NCI-H1105 (cell line): ENCODE measurements at places on chromosomes 13 and 19.

DNA sequence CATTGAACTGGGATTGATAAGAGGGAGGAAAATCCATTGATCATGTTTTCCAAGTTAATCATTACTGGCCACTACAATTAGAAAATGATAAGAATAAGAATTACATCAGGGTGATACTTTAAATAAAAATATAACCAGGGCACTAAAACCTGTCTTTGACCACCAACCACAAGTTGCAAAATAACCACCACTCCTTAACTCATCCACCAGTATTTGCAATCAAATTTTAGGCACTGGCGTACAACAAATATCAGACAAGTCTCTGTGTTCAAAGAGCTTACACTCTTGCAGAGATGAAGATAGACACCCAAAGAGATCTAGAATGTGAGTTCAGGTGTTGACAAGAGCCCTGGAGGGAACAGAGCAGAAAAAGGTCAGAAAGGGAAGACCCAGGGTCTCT, 514 bp downstream of the CEACAM3 start:
- no peak for DNase-seq

DNA sequence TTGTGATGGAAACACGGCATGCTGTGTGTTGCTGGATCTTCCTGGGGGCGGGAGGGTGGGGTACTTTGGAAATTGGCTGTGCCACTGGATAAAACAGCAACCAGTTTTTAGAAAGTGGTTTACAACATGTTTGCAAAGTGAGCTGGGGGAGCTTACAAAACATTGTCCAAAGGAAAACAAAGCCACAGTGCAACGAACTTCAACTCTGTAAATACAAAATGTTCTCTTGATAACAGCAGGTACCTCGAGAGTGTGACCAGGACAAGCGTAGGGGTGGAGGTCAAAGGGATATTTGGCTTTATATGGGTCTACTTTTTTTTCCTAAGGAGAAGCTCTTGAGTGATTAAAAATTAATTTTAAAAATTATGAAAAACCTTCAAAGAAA, 2.5 kb downstream of the IGSF23 start:
- DNase-seq: no peak

- DNase-seq: peak; percentile 46
Measured at GRCh38 chr19:12090807-12091206, 26.3 kb downstream of the ZNF844 start.

GRCh38 chr19:33704271-33704670, 82.5 kb downstream of the CHST8 start:
- DNase-seq: no peak

DNA sequence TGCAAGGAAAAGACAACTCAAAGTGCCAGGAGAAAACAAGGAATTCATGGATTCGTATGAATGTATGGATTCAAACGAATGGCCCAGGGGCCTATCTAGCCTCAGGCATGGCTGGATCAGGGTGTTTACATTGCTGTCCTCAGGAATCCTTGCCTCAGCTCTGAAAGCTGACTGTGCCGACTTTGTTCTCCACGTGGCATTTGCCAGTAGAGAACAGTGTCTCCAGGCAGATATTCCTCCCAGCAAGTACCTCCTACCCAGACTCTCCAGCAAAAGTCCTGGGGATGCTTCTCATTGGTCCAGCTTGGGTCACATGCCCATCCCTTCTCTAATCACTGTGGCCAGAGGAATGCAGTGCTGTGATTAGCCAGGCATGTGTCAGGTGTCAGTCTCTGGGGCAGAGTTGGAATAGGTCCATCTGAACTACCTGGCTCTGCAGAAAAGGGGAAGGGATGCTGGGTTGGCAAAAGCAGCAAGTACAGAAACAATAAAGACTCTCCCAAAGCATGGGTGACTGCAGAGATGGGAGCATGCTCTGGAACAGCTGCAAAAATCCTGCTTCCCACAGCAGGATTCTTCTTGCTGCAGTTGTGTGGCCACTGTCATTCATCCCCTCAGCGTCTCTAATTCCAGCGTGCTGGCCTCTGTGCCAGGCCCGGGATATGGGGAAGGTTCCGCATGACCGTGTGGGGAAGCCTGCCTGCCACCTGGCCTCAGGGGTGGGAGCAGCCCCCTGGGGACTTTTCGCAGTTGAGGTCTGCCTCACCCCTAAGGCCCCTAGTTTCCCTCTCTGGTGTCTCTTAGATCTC, 30.0 kb downstream of the CCNE1 start:
- DNase-seq: no peak

- peak; percentile 61 for DNase-seq
Measured at GRCh38 chr13:57739089-57739488, 107.5 kb downstream of the PCDH17 start.

DNA sequence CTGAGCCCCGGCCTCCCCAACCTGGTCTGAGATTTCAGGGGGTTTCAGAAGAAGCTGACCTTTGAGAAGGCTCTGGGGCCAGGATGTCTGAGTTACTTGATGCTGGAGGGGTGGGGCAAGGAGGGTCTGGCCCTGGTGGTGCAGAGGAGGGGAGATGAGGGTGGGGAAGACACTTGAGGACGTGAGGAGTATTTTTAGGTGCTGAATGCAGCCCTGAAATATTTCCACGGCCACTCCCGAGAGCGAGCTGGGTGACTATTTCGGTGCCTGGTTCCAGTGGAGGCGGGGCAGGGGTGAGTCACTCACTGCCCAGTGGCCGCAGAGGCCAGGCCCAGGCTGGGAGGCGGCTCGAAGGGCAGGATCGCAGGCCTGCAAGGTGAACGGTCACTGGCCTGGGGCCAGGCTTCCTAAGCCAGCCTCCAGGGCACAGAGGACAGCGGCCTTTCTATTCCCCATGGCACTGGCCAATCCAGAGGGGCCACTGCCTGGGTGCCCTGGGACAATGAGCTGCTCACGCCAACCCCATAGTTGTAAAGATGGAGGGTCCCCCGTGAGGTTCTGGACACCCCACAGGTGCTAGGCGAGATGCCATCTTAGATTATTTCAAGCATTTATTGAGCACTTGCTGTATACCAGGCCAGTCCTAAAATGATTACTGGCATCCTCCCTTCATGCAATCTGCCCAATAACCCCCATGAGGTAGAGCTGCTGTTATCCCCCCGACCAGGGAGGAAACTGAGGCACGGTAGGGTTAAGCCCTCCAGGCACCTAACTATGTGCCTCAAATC, 19.7 kb upstream of the JUND start:
- no peak for DNase-seq

- no peak for DNase-seq
Measured at GRCh38 chr13:67588607-67589006, 358.5 kb upstream of the PCDH9 start.

GRCh38 chr19:16998635-16999194, 27.9 kb downstream of the CPAMD8 start:
- DNase-seq: no peak

- DNase-seq: peak; percentile 66
Measured at GRCh38 chr13:114339857-114340534, 25.7 kb downstream of the CHAMP1 start.

GRCh38 chr19:35755550-35756376, 1.1 kb downstream of the HSPB6 start:
- no peak for DNase-seq

GRCh38 chr13:27308941-27309340, 38.3 kb downstream of the RASL11A start:
- DNase-seq: no peak

DNA sequence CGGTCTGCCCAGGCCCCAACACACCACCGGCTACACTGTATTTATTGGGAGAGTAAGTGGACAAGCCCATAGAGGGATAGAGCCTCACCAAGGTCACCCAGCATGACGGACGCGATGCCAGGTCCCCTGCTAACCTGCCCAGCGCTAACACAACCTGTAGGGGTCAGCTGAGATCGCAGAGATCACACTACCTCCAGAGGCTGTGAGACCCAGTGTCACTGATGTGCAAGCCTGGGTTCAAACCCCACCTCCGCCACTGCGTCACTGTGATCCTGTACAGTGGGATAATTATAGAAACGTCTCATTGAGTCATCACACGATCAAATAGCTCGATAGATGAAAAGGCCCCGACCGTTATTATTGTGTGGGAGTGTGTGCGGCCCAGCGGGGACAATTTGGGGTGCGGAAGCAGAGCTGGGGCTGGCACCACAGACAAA, 10.6 kb upstream of the TLE2 start:
- DNase-seq: no peak

DNA sequence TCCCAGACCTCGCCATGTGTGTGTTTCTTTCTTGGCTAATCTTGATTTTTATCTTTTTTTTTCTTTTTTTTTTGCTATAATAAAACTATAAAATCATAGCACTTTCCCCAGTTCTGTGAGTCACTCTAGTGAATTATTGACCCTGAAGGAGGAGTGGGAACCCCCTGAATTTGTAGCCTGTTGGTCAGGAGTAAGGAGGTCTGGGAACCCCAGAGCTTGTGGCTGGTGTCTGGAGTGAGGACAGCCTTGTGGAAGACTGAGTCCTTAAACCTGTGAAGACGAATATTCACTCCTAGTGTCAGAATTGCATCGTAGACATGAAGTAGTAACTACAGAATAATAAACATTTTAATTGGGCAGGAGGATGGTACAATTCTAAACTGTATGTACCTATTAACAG, 7.4 kb downstream of the EID2B start:
- DNase-seq: no peak

GRCh38 chr19:4014541-4015491, 7.3 kb downstream of the PIAS4 start:
- DNase-seq: no peak

GRCh38 chr13:24663586-24663985, 16.6 kb upstream of the ATP12A start:
- DNase-seq: no peak

DNA sequence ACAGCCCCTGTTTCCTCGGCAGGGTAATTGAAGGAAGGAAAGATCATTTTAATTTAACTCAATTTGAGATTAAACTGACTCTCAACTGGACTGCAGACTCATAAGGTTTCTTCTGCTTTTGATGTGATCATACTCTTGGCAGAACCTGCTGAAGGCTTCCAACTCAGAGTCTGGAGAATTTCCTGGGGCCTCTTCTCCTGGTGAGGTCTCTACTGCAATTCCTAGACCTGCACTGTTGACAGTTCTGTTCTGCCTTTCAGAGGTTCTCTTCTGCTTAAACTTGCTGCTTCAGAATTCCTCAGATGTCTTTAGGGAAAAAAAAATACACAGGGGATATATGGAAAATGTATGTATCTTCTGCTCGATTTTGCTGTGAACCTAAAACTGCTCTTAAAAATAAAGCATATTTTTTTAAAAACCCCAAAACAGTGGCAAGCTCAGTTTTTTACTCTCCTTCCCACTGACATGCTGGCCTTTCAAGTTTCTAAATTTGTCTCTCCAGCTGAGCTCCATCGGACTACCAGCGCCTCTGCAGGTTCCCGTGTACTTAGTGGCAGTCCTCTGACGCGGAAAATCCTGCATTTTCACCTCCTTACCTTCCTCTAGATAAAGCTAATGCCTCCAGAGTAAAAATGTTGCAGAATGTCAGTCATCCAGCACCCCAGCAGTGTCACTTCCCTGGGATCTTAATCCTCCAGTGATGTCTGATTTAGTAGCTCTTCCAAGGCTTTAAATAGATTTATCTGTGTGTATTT, 733.5 kb upstream of the SGCG start:
- no peak for DNase-seq

GRCh38 chr13:26557393-26558073, at the start of gene WASF3:
Gene WASF3, plus strand, starts transcription at chr13:26557683. Its CDS starts 84,588 bp downstream, at chr13:26642271.
- DNase-seq: peak; percentile 84

DNA sequence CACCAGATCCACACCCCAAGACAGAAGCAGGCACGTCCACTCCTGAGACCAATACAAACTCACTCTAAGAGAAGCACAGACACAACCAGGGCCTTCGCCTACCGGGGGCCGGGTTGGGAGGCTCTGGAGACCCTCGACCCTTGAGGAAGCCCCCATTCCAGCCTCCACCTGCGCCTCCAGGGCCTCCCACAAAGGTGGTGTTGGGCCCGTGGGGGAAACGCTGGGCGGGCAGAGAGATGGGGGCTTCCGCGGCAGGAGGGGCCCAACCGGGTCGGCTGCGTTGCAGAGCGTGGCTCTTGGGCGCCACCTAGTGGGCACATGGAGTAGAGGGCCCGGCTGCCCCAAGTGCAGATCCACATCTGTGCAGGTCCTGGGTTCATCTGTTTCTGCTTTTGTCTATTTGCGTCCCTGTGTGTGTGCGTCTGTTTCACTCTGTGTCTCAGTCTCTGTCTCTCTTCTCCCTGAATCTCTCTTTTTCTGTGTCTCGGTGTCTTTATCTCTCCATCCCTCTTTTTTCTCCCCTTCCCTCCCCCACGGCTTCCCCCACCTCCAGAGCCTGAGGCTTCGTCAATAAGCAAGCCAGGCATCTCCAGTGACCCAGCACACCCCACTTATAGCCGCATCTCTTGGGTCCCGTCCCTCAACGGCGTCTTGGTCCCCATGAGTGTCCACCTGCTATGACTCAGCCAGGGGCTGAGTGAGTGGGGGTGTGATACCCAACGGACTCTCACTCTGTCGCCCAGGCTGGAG, 10.5 kb upstream of the TINCR start:
- no peak for DNase-seq

DNA sequence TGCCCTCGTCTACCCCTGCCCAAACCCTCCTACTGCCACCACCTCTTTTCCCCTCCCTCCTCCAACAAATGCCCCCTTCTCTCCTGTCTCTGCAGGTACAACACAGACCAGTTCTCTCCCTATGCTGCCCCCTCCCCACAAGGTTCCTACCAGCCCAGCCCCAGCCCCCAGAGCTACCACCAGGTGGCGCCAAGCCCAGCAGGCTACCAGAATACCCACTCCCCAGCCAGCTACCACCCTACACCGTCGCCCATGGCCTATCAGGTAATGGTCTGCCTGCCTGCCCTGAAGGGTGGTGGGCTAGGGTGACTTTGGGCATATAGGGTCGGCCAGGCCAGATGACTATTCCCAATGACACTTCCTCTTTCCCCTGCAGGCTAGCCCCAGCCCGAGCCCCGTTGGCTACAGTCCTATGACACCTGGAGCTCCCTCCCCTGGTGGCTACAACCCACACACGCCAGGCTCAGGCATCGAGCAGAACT, 6.5 kb upstream of the TIMM50 start:
- peak; percentile 27 for DNase-seq

- no peak for DNase-seq
Measured at GRCh38 chr13:29943686-29944085, 93.3 kb upstream of the UBL3 start.

GRCh38 chr13:97749174-97749573, 204.3 kb upstream of the IPO5 start:
- no peak for DNase-seq

GRCh38 chr13:113879494-113880360, 15.9 kb upstream of the GAS6 start:
- no peak for DNase-seq

- DNase-seq: no peak
Measured at GRCh38 chr19:16851031-16851712, 22.0 kb downstream of the SIN3B start.

DNA sequence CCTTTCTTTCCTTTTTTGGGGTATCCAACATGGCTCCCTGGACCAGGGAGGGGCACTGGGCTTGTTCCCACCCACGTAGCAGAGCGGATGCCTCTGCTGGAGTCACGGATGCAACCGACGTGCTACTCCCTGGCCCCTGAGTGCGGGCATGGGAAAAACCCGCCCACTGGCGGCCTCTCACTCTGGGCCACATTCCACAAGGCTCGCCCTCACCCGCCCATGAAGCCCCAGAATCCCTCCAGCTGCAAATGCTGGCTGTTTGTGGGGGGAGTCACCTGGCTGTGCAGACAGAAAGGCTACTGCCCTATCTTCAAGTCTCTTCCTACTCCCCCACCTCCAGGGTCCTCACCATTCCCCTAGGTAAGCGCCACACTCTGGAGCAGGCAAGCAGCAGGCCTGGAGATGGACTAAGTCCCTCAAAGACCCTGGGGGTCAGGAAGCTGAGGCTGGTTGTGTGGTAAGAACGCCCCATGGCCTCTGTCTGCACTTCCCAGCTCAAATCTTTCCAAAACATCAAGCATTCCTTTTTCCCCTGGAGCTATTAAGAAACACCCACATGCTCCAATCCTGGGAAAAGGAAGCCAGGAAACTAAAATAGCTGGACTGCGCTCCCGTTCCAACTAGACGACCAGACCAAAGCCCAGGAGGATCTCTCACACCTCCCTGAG, 17.9 kb upstream of the EPHX3 start:
- no peak for DNase-seq
